Forelimb muscle (tissue), 1 donor: ENCODE measurements at places on chromosomes 16 and 17.

- no peak for DNase-seq
Measured at GRCh38 chr16:9159839-9160550, 68.6 kb downstream of the HAPSTR1 start.

DNA sequence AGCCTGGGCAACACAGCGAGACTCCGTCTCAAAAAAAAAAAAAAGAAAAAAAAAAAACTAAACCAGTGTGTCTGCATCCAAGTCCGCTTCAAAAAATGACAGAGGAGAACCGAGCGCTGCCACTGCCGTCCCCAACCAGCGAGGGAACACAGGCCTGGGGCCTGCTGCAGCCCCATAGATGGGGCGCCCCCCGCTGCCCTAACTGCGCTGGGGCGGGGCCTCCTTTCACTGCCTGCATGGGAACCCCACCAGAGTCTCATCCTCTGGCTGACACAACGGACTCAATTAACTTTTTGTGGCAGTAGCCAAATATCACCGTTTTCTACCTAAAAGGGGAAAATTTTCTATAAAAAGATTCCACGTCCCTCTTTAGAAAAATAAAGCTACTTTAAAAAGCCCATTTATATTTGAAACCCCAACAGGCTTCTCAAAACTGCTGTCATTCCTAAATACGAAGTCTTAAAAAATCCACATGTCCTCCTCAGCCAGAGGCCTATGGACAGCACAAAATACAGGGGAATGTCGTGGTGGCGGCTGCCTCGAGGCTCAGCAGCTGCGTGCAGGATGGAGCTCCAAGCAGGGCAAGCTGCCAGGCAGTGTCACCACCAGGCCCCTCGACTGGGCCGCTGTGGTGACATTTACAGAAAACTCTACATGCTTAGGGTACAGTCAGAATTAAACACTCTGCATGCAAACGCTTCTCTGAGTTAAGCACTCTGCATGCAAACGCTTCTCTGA, 30.3 kb downstream of the KLHDC4 start:
- no peak for DNase-seq

DNA sequence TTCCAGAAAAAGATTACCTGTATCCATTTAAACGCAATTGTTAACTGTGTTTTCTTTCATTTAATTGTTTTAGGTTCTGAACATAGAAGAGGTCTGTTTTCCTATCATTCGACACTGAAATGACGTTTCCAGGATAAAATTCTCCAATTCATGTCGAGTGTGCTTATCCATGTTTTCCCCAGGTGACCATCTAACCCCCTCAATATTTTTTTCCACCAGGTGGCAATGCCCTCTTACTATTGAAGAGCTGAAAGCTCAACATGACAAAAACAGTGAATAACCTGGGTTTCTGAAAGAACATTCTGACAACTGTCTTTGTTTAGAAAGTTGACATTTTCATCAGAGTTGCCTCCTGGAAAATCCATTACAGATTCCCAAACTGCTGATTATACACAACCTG, 948.7 kb downstream of the KCNJ2 start:
- no peak for DNase-seq

DNA sequence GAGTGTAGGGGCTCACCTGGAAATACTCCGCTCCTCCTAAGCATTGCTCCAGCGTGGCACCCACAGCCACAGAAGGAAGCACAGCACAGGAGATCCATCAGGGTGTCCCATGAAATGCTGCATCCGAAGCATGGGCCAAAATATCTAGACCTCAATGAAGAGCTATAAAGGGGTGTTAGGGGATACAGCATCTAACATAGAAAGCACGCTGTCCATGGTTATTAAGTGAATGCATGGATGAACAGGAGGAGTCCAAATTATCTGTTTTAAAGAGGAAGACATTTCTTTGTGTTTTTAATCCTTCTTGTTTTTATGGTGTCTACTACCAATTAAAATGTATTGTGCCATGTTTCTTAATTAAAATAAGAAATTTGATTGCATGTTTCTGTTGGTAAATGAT, 21.6 kb upstream of the KRT20 start:
- no peak for DNase-seq

DNA sequence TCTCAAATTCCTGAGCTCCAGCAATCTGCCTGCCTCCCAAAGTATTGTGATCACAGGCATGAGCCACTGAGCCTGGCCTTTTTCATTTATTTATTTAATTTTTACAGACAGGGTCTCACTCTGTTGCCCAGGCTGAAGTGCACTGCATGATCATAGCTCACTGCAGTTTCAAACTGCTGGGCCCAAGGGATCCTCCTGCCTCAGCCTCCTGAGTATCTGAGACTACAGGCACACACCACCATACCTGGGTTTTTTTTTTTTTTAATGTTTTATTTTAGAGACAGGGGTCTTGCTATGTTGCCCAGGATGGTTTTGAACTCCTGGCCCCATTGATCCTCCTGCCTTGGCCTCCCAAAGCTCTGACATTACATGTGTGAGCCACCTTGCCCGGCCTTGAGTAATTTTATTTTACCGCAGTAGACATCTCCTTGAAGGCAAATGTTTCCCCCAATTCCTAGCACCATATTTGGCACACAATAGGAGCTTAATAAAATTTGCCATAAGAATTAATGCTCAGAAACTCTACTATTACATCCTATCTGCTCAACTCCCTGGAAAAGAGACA, 1.9 kb upstream of the EEF2K start:
- DNase-seq, result no peak

DNA sequence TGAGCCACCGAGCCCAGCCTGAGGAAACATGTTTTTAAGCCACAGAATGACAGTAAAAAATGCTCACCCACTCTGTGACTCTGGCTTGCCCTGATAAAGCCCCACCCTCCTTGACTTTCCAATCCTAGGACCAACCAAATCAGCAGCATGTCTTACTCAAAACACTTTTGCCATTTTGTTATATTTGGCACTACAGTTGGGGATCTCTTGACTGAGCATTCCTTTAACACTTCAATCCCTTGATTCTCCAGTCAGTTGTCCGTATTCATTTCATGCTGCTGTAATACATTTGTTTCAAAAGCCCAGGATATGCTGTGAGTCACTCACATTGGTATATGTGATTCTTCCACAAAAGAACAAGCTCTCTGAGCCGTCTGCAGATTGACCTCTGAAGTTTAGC, 8.2 kb downstream of the MYH3 start:
- DNase-seq, result no peak

DNA sequence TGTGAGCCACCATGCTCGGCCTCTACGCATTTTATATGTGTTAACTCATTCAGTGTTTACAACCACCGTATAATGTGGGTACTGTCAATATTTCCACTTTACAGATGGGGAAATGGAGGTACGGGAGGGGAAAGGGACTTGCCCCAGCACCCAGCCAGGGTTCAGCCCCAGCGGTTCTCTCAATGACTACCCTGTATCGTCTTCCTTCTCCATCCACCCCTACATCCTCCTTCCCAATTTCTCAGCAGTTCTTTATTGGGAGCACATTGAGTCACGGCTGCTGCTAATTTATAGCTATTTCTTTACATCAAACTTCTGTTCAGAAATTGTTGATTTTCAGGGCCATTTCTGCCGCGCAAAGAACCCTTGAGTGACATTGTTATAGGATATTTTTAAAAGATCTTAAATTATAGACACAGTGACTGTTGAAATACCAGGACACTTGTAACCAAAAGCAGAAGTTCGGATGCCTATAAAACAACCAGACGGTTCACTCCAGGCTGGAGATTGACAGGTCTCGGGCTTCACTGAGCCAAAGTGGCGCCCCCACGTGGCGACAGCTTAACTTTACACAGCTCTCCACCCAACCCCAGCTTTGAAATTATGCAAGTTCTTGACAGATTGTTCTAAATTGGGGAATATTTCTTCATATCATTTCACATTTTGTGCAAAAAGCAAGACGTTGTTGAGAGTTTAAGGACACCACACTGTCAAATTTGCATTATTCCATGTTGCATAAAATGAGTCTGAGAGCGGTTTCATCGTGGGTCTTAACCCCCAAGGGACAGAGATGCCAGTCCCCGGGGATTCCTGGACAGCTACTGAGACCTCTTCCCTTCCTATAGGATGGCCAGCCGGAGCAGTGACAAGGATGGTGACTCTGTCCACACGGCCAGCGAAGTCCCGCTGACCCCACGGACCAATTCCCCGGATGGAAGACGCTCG, 11.8 kb downstream of the SYT17 start:
- DNase-seq, result no peak

- no peak for DNase-seq
Measured at GRCh38 chr17:57051886-57052361, 33.1 kb upstream of the AKAP1 start.

- DNase-seq, result no peak
Measured at GRCh38 chr17:16945663-16946218, 26.2 kb downstream of the TNFRSF13B start.

- no peak for DNase-seq
Measured at GRCh38 chr17:59688008-59688407, 19.2 kb downstream of the PTRH2 start.

GRCh38 chr17:42153919-42154742, 658 bp downstream of the RAB5C start:
- no peak for DNase-seq

GRCh38 chr17:17515934-17516930, 20.0 kb upstream of the RASD1 start:
- DNase-seq, result no peak

DNA sequence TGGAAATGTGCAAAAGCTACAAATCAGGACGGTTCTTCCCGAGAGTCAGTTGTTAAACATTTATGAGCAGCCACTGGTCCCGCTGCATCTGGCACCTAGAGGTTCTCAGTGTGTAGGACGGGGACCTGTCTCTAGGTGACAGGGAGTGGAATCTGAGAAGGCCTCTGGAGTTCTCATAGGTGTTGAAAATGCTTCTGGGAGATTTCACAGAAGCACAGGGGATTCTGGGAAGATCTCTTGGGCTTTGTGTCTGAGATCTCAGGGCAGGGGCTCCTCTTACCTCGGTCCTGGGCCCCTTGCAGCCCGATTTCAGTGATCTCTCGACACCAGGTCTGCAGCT, 8.9 kb downstream of the ALOX15 start:
- DNase-seq, result no peak

DNA sequence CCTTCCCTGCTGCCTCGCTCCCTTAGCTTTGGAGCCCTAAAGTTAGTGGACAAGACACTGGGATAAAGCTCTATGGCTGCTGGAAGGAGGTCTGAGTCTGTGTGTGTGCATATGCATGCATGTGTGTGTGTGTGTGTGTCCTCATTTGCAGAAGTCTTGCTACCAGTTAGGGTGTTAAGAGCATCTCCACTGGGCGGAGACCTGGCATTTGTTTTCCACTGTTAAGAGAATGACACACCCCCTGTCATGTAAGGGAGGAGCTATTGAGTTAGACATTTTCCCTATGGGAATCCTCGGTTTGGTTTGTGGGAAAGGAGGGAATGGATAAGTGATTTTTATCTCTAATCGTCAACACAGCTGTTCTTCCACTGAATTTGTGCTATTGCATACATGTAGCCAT, 24.8 kb upstream of the ARHGAP23 start:
- DNase-seq, result no peak

DNA sequence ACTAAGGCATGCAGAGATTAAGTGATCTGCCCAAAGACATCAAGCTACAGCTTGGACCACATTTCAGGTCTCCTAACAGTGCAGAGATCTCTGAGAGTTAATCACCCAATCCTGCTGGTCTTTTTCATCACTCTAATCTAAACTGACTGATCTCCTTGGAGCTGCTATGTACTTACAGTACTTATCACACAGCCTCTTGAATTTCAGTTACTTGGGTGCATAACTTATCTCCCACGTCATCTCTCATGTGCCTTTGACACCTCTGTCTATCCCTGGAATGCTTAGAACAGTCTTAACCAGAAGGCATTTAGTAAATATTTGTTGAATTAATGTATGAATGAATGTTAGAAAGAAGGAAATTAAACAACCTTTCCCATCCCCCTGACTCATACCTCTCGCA, 139.0 kb downstream of the SNX11 start:
- no peak for DNase-seq

DNA sequence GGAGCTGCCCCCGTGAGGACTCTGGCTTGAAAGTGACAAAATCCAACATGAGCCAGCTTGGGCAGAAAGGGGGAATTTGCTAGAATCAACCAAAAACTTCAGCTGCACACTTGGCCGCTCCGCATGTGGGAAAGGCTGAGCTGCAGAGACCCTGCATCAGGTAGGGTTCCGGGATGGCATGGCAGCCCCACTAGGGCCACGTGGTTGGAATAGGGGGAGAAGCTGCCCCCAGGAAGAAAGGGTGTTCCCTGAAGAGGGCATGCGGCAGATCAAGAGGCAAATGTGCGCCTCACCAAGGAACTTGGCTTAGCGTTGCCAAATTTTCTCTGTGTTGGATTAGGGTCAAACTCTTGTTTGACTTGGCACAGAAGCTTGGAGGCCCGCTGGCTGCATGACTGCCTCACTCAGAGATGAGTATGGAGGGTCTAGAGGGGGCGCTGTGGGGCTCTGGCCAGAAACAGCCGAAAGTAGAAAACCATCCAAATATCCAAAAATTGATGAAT, 29.2 kb upstream of the WFIKKN2 start:
- no peak for DNase-seq

GRCh38 chr17:81582341-81582740, 30.2 kb upstream of the FAAP100 start:
- DNase-seq, result no peak

GRCh38 chr17:35519906-35520442, 17.5 kb downstream of the SLFN12L start:
- no peak for DNase-seq

DNA sequence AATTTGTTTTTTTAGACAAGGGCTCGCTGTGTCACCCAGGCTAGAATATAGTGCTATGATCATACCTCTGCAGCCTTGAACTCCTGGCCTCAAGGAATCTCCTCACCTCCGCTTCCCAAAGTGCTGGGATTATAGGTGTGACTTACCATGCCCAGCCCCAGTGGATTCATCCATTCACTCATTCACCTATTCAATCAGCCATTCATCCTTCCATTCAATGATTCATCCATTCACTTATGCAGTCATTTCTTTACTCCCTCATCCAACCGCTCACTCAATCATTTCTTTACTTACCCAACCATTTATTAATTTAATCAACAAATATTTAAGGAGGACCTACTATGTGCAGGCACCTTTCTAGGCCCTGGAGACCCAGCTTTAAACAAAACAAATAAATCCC, 25.7 kb downstream of the DEXI start:
- DNase-seq, result no peak

DNA sequence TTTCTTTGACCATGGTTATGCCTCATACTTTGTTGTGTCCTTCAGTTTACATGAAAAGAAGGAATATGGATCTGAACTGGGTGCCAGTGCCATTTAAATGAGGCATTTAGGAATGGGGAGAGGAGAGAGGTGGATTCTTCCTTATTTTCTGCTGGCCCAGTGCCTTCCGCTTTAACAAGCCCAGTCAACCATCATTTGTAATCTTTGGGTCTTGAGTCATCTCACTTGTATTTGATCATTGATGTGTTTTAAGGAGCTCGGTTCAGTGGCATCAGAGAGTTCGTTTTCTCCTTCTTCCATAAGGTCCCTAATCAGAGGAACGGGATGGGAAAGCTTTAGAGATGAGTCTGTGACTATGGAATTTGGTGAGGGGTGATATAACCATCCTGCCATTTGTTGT, 334.9 kb downstream of the WWOX start:
- DNase-seq, result no peak
